ENCODE measurements at places on chromosomes 1 and 21.
A peak's percentile ranks its signal among the peaks of the same experiment; 100 is the strongest.

DNA sequence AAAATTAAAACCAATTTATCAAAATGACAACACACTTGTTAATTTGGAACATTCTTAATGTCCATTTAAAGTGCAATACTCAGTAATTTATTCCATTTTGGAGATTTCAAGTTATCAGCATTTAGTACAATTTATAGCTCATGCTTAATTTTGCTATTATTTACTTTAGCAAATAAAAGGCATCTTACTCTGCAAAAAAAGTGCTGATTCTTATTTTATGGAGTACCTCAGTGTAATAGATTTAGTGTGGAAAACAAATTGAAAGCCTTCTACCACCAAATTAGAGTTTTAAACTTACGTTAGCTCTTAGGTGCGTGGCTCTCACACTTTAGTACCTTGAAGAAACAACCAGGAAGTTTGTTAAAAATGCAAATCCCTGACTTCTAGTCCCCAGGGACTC lies 208.4 kb upstream of the NRIP1 start:
- no peak for DNase-seq

- DNase-seq, result no peak
Measured at GRCh38 chr1:109818271-109818987, 54.7 kb upstream of the EPS8L3 start.

- DNase-seq, result no peak
Measured at GRCh38 chr21:14754682-14755081, 208.6 kb upstream of the SAMSN1 start.

GRCh38 chr1:59831529-59831928 lies 16.8 kb downstream of the HOOK1 start:
- no peak for DNase-seq

GRCh38 chr1:243396424-243396823 lies 140.6 kb downstream of the SDCCAG8 start:
- DNase-seq, result no peak

DNA sequence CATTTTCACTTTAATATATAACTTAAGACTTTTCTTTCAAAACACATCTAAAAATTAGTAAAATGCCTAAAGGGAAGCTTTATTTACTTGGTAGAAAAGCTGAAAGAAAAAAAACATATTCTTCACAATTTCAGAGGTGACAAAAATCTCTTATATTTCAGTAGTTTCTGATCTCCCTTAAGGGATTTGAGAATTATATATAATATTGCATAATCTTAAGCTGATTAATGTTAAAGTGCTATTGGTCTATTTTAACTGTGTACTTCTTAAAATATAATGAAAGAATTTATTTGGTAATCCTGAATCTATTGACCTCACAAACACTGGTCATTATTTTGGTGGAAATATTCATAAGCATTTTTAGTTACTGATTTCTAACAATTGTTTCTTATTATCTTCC lies 1.2 kb upstream of the VPS45 start:
- no peak for DNase-seq

DNA sequence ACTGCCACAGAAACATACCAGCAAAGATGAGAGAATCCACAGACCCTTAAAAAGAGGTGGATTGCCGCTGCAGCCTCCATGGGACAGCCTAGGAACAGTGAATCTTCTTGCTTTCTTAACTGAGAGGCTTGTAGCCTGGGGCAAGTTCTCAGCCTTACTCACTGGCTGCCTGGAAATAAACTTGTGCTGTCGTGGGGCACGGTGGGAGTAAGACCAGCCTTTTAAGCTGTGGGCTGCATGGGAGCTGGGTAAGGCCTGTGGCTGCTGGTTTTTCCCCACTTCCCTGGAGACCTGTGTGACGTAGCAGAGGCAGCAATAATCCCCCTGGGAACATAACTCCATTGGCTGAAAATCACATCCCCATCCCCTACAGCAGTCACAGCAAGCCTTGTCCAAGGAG lies 30.8 kb downstream of the CD2 start:
- no peak for DNase-seq

- no peak for DNase-seq
Measured at GRCh38 chr1:12167493-12168429, 970 bp downstream of the TNFRSF1B start.

DNA sequence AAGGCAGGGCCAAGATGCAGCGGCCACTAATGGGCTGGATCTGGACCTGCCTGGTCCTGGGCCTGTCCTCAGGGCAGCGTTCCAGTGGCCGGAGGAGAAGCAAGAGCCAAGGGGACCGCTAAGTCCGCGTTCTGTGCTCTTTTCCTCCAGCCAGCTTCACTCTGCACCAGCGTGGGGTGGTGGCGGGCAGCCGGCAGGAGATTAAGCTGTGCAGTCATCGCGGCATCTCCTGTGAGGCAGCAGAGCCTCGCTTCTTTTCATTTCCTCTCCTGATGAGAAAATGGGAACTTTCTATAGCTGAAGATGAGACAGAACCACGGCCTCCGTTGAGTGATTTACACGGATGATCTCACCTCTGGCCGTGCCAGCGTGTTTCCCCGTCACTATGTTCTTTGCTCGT lies 43.4 kb downstream of the AJAP1 start:
- no peak for DNase-seq

GRCh38 chr1:213369465-213369864 lies 318.4 kb downstream of the RPS6KC1 start:
- DNase-seq, result no peak

GRCh38 chr21:32043458-32043857 lies 170.6 kb downstream of the HUNK start:
- DNase-seq, result no peak

- DNase-seq, result no peak
Measured at GRCh38 chr1:67514786-67515185, 84.6 kb upstream of the SERBP1 start.

DNA sequence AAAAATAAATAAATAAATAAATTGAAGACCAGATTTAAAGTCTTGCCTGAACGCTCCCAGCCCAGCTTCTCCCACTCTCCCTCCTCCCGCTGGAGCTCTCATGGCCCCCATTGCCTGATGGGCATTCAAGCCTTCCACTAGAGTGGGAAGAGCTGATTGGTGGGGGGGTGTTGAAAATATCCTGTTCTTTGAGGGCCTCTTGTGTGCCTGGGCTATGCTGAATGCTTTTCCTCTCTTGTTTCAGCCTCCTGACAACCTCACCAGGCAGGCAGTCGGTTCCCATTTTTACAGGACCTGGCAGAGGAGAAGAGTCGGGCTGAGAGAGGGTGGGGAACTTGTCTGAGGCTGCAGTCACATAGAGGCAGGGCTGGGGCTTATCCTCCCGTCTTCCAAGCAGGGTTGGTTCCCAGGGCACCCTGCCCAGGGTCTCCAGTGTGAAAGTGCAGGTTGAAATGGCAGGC lies 59.2 kb upstream of the SSBP3 start:
- DNase-seq, result no peak

DNA sequence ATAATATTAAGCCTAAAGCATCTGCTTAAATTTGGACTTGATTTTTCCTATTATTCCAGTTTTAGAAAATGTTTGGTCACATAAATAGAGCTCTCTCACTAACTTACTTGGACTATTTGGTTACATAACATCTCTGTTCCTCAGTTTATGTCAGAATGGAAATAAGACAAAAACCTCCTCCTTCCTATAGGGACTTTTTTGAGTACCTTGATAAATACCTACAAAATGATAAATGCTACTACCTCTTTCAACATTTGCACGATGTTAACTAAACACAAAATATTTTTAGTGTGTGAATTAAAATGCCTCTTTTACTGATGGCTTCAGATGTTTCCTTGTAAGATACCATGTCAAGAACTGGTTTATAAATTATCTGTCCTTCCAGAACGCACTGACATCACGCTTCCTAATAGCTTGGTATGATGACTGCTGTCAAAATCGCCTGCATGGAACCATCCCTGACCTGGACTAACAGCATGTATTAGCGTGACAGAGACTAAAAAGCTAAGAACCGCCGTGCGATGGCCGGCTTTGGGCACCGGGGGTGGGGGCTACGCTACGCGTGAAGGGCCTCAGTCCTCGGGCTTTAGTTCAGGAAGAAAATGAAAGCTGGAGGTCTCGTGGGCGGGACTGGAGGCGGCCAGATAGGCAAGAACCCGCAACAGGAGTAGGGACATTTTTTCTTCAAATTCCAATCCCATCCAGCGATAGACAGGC lies 133.2 kb upstream of the BARHL2 start:
- DNase-seq, result no peak

DNA sequence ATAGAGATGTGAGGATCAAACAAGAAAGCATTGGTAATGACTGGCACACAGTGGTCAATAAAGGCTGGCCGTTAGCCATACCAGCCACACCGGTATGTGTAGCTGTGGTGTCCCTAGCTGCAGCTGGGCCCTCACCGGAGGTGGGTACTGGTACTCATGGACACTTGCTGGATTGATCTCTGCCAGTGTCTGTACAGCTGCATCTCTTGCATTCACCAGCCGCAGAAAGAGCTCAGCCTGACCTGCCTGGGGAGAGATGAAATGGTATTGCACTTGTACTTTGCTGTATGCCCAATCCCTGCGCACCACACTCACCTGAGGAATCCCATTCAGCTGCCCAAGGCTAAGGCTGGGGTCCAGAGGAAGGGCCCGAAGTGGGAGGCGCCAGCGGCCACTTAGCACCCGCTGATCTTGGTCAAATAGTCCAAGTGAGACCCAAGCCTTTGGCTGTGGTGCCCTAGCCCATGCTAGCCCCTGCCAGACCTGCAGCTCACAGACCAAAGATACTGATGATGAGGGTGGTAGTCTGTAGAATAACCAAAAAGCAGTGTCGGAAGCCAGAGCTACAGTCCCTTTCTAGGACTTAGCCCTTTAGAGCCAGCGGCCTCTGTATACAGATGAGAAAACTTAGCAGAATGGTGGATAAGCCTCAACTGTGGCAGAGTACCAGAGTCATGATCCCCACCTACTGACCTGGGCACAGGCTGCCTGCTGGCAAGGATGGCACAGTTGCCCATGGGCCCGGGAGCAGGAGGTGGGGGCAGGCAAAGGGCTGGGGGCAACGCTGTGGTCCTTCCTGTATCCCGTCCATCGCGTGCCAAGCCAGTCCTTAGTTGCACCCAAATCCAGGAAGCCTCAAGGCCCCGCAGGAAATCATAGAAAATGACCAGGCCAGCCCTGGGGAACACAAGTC lies 3.0 kb downstream of the CCDC17 start:
- no peak for DNase-seq

DNA sequence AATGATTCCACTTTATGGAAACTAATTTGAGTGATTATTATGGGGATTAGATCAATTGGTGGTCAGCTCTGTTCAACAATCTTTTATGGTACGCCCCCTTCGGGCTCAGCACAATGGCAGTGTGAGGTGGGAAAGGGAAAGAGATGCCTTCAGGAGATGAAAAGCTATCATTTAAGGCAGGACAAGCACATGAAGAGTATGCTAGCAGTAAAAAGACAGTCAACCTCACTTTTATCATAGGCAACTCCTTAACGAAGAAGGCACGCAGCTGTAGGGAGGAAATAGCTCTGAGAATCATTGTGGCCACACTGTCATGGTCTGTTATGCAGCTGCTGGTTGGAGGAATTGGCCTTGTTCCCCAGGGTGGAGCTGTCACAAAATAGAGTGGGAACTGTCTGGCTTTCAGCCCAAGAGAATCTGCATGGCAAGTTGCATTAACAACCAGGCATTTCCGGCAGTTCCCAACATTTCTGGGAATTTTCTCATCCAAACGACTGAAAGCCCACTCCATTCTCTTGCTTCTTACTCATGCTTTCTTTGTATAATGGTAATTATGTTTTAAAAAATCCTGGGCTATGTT lies 54.4 kb upstream of the BCL10 start:
- no peak for DNase-seq

- DNase-seq, result no peak
Measured at GRCh38 chr21:43325968-43326715, 100.8 kb downstream of the SIK1 start.

GRCh38 chr1:205449750-205450443 lies 5.9 kb downstream of the BLACAT1 start:
- peak; percentile 14 for DNase-seq

DNA sequence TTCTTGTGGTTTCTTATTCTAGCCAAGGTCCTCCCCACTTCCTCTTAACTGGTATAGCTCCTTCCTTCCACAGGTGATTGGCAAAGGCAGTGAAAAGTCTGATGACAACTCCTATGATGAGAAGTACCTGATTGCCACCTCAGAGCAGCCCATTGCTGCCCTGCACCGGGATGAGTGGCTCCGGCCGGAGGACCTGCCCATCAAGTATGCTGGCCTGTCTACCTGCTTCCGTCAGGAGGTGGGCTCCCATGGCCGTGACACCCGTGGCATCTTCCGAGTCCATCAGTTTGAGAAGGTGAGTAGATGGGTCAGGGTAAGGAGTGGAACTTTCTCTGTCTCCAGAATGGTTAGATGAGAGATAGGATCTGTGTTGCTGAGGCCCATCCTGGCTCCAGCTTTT lies 14.2 kb upstream of the CELSR2 start:
- DNase-seq, result no peak

DNA sequence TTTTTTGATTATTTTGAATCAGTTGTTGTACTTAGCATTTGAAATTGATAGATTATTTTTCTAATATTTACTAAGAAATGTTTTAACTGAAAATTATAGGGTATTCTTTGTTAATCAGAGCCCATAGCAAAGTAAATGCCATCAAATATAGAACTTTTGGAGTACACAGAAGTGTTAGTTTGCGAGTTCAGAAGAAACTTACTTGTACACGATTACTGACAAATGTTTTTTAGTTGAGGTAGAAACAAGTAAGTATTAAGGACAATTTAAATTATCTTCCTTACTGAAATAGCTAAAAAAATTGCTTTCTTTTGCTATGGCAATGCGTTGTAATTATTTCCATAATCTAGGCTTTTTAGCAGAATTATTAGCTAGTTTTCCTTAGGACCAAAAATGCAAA lies 692.2 kb downstream of the USP25 start:
- DNase-seq, result no peak

- DNase-seq, result no peak
Measured at GRCh38 chr1:234981758-234982157, 146.9 kb downstream of the TOMM20 start.

DNA sequence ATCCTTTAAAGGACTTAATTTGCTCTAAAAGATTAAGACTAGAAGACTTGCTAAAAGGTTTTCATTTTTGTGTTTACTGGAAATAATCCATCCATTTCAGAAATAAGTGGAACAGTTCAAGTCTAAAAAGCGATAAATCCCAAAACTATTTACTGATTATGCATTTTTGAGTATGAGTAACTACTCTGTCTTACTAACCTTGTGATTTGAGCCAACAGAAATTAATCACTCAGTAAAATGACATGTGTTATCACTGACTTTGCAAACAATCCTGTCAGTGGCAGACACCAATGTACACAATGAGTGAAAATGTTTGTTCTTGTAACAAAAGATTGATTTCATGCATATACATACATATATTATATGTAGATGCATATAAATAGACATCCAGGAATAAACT lies 218.0 kb downstream of the DENND1B start:
- no peak for DNase-seq
